ENCODE measurements at places on chromosomes 2 and 18. TPM values are rescaled to one million over a fixed set of nuclear protein-coding genes. Genes with fewer than 3 reads are reported as not detected.

- H3K27me3 ChIP-seq, result no peaks in the 10 kb centered on the region
- H3K4me1 ChIP-seq, result no peaks in the 10 kb centered on the region
- H3K27ac ChIP-seq, result no peak overlapping the region
- no peak for DNase-seq
Measured at GRCh38 chr2:29064746-29065067, 9.6 kb downstream of the PCARE start.

GRCh38 chr2:58708565-58708964, 467.4 kb upstream of the FANCL start:
- no peaks in the 10 kb centered on the region for H3K27me3 ChIP-seq
- H3K4me1 ChIP-seq, result no peaks in the 10 kb centered on the region
- no peak overlapping the region for H3K27ac ChIP-seq
- H3K36me3 ChIP-seq, result no peaks in the 10 kb centered on the region
- DNase-seq, result no peak

- H3K27ac ChIP-seq, result no peak overlapping the region
- H3K27me3 ChIP-seq, result no peaks in the 10 kb centered on the region
- no peaks in the 10 kb centered on the region for H3K36me3 ChIP-seq
- no peaks in the 10 kb centered on the region for H3K4me1 ChIP-seq
- H3K4me3 ChIP-seq, result no peak overlapping the region
Measured at GRCh38 chr2:221200184-221200839, 371.8 kb downstream of the EPHA4 start.

DNA sequence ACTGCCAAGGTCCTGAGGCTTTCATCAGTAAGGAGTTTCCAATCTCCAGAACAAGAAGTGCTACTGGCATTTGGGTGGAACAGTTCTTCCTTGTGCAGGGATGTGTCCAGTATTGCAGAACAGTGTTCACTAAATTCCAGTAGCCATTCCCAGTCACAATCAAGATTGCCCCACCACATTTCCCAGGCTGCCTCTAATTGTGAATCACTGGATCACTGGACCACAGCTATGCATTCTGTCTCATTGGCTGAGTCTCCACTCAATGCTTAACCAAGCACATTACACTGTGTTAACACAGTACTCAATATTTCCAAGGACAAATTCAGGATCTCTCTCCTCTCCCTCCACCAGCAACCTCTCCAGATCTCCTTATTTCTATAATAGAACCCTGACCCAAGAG, 160.2 kb upstream of the CCDC150 start:
- H3K27ac ChIP-seq, result no peak overlapping the region
- no peaks in the 10 kb centered on the region for H3K4me1 ChIP-seq
- no peak overlapping the region for H3K4me3 ChIP-seq
- no peaks in the 10 kb centered on the region for H3K27me3 ChIP-seq
- DNase-seq, result no peak

DNA sequence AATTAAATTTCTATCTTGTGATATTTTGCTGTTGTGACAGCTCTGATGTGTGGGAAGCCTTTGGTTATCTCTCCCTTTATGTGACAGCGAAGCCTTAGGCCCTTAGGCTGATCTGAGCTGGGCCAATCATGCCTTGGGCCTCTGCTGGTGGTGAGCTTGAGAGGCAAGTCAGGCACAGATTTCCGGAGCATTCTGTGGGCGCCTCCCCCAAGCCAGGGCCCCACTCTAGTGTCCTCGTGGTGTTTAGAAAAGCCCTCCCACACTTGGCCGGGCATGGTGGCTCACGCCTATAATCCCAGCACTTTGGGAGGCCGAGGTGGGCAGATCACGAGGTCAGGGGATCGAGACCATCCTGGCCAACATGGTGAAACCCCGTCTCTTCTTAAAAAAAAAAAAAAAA, 239.8 kb downstream of the SH3RF3 start:
- no peaks in the 10 kb centered on the region for H3K36me3 ChIP-seq
- DNase-seq, result no peak
- no peak overlapping the region for H3K4me3 ChIP-seq
- H3K27ac ChIP-seq, result no peak overlapping the region
- no peaks in the 10 kb centered on the region for H3K4me1 ChIP-seq
- H3K27me3 ChIP-seq, result no peaks in the 10 kb centered on the region

- no peak for DNase-seq
- H3K27me3 ChIP-seq, result no peaks in the 10 kb centered on the region
- H3K4me1 ChIP-seq, result no peaks in the 10 kb centered on the region
- no peak overlapping the region for H3K4me3 ChIP-seq
- no peaks in the 10 kb centered on the region for H3K36me3 ChIP-seq
Measured at GRCh38 chr2:66000901-66001300, 434.0 kb upstream of the MEIS1 start.

DNA sequence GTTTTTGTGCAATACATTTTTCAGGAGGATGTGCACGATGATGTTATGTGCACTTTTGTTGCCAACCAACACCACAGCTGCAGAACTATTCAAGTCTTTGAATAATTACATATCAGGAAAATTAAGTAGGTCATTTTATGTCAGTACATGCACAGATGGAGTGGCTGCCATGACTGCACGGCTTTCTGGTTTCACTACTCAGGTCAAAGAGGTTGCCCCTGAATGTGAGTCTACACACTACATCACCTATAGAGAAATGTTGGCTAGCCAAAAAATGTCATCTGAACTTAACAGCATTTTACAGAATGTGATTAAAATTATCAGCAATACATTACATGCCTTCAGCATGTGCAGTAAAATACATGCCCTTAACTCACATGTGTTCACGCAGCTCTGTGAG, 1637.3 kb upstream of the NXPH2 start:
- H3K4me3 ChIP-seq, result no peak overlapping the region
- H3K4me1 ChIP-seq, result no peaks in the 10 kb centered on the region
- DNase-seq, result no peak
- no peak overlapping the region for H3K27ac ChIP-seq
- no peaks in the 10 kb centered on the region for H3K27me3 ChIP-seq

- no peak for DNase-seq
- peaks cover 99% of the 10 kb centered on the region for H3K4me1 ChIP-seq
Measured at GRCh38 chr2:42132191-42132965, 36.8 kb upstream of the EML4 start.

- no peak overlapping the region for H3K27ac ChIP-seq
- H3K27me3 ChIP-seq, result no peaks in the 10 kb centered on the region
- H3K4me1 ChIP-seq, result no peaks in the 10 kb centered on the region
- no peak overlapping the region for H3K4me3 ChIP-seq
- no peak for DNase-seq
Measured at GRCh38 chr2:187509667-187510417, 44.4 kb downstream of the TFPI start.

DNA sequence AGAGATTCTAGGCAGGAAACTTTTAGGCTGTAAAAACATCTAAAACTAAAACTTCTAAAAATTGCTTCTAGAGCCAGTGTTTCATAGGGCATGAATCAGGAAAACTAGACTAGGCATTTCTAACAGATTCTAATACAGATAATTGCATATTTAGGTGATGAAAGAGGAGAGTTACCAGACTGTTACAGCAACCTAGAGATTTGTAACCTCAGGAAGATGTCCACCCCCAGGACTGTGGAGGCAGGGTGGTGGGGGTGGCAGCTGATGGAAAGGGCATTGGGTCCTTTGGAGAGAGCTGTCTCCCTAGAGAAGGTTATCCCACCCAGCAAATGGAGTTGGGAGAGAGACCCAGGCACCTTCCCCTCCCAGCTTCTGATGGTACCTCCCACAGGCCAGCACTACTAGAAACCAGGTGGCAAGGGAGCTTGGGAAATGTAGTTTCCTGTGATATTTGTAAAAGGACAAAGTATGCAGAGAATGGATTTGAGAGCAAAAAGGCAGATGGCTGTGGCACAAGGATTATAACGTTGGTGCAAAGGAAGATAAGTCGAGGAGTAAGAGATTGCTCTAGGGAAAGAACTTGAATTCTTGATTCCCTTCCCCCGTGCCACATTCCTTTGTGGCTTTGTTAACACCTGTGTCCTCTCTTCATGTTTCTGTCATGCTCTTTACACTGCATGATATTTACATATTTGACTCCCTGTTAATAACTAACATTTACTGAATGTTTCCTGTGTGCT, 75.6 kb upstream of the MGAT5 start:
- no peaks in the 10 kb centered on the region for H3K36me3 ChIP-seq
- H3K4me1 ChIP-seq, result peaks cover 95% of the 10 kb centered on the region
- no peak overlapping the region for H3K27ac ChIP-seq
- H3K27me3 ChIP-seq, result no peaks in the 10 kb centered on the region

DNA sequence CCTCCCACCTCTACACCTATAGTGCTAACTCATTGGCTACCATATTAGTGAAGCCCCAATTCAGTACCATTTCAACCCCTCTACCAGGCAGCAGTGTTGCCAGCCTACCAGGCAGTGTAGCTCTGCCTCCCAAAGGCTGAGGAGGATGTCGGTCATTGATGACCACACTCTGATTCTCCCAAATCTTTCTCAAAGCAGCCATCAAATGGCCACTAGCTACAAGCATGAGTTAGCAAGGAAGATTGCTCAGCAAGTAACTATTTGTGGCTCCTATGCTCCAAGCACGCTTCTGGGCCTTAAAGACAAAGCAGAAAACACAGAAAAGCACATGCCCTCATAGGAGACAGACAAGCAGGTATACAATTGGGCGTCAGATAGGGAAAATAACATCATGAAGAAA, 42.7 kb upstream of the AFF3 start:
- no peaks in the 10 kb centered on the region for H3K27me3 ChIP-seq
- H3K4me1 ChIP-seq, result no peaks in the 10 kb centered on the region
- no peak for DNase-seq
- no peaks in the 10 kb centered on the region for H3K36me3 ChIP-seq
- no peak overlapping the region for H3K4me3 ChIP-seq

DNA sequence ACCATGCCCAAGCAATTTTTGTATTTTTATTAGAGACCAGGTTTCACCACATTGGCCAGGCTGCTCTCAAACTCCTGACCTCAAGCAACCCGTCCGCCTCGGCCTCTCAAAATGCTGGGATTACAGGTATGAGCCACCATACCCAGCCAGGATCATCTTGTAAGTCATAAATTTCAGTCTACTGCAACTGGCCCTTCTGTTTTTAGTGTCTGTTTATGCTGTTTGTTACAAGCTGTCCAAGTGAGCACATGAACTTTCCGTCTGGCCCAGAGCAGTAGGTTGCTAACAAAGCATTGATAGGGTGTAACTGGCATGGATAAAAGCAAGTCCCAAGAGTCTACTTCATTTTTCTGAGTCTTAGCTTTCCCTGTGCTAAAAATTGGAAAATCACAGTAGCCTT, 164.4 kb upstream of the NT5C1B start:
- no peak overlapping the region for H3K4me3 ChIP-seq
- H3K27me3 ChIP-seq, result no peaks in the 10 kb centered on the region
- no peak for DNase-seq
- no peak overlapping the region for H3K27ac ChIP-seq
- no peaks in the 10 kb centered on the region for H3K4me1 ChIP-seq

- DNase-seq, result no peak
- no peaks in the 10 kb centered on the region for H3K36me3 ChIP-seq
- no peaks in the 10 kb centered on the region for H3K4me1 ChIP-seq
- no peak overlapping the region for H3K27ac ChIP-seq
Measured at GRCh38 chr2:45743531-45744396, 92.3 kb downstream of the PRKCE start.

- H3K27ac ChIP-seq, result no peak overlapping the region
- no peaks in the 10 kb centered on the region for H3K4me1 ChIP-seq
- DNase-seq, result no peak
- H3K4me3 ChIP-seq, result no peak overlapping the region
- no peaks in the 10 kb centered on the region for H3K27me3 ChIP-seq
Measured at GRCh38 chr18:78154444-78154843, 825.2 kb upstream of the SALL3 start.

DNA sequence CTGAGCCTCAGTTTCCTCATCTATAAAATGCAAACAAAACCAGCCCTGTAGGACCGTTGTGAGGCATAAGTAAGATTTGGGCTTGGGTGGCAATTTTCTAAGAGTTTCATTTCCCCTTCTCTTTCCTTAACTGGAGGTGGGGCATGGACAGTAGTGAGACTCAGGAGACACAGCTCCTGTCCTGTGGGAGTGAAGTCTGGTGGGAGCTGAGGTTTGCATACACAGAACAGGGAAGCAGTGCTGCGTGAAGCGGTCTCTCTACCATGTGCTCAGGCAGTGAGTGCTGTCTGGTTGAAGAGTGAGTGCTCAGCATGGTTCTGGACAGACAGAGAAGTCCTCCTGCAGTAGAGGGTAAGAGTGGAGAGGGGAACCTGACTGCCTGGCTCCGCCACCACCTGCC, 62.3 kb upstream of the MCFD2 start:
- no peak overlapping the region for H3K27ac ChIP-seq
- DNase-seq, result no peak
- no peak overlapping the region for H3K4me3 ChIP-seq
- peaks cover 4% of the 10 kb centered on the region for H3K4me1 ChIP-seq

DNA sequence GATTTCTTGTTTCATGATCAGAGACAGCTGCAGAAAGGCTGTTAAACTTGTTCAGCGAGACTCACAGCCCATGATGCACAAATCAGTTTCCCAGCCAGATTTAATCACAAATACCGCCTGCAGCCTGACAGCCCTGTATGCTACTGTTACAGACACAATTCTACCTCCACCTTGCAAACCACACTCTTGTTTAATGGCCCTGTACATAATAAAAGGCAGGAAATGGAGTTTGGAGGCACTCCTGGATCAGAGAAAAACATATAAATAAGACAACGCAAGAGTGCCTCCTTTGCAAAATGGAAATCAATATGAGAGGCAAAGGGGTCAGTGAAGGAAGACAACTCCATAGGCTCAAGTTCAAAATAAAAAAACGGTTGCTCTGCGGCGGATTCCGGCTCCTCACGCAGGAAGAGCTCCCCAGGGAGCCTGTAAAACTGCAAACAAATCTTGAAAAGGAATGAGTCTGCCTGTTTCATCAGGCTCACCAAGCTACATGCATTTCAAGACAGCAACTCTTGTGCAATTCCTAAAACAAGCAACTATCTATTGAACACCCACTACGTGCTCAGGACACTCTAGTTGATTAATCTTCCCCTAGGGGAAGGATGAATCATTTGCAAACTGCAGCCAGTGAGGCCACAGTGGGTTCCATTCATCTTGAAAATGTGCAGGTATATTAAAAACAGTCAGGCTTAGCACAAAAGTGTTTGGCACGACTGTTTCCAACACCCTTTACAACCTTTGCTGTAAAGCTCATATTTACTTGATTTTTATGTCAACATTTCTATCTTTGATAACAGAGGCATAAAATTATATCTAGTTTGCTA, 37.5 kb downstream of the TBC1D8 start:
- H3K4me1 ChIP-seq, result no peaks in the 10 kb centered on the region
- no peak overlapping the region for H3K4me3 ChIP-seq
- H3K36me3 ChIP-seq, result no peaks in the 10 kb centered on the region
- DNase-seq, result no peak
- no peaks in the 10 kb centered on the region for H3K27me3 ChIP-seq

GRCh38 chr2:118665784-118666529, 181.5 kb downstream of the EN1 start:
- H3K4me1 ChIP-seq, result no peaks in the 10 kb centered on the region
- H3K27me3 ChIP-seq, result no peaks in the 10 kb centered on the region
- no peak for DNase-seq
- H3K36me3 ChIP-seq, result no peaks in the 10 kb centered on the region
- no peak overlapping the region for H3K4me3 ChIP-seq

GRCh38 chr18:46466234-46467160, 190.5 kb downstream of the LOXHD1 start:
- H3K27me3 ChIP-seq, result no peaks in the 10 kb centered on the region
- no peak overlapping the region for H3K4me3 ChIP-seq
- no peaks in the 10 kb centered on the region for H3K4me1 ChIP-seq
- DNase-seq, result no peak
- no peaks in the 10 kb centered on the region for H3K36me3 ChIP-seq
- H3K27ac ChIP-seq, result no peak overlapping the region

DUSP19 gene
- total RNA-seq, result 3.7 TPM

TCF7L1 gene
- total RNA-seq, result not detected

PPP1R1C gene
- total RNA-seq, result not detected

PIGN gene
- total RNA-seq, result 31.0 TPM

POTEI gene
- not detected for total RNA-seq

ZEB2 gene
- 5.2 TPM for total RNA-seq

FAM228A gene
- 0.81 TPM for total RNA-seq

TMEM247 gene
- not detected for total RNA-seq

DNAH7 gene
- total RNA-seq, result not detected
